ENCODE measurements at places on chromosomes 4 and X.

DNA sequence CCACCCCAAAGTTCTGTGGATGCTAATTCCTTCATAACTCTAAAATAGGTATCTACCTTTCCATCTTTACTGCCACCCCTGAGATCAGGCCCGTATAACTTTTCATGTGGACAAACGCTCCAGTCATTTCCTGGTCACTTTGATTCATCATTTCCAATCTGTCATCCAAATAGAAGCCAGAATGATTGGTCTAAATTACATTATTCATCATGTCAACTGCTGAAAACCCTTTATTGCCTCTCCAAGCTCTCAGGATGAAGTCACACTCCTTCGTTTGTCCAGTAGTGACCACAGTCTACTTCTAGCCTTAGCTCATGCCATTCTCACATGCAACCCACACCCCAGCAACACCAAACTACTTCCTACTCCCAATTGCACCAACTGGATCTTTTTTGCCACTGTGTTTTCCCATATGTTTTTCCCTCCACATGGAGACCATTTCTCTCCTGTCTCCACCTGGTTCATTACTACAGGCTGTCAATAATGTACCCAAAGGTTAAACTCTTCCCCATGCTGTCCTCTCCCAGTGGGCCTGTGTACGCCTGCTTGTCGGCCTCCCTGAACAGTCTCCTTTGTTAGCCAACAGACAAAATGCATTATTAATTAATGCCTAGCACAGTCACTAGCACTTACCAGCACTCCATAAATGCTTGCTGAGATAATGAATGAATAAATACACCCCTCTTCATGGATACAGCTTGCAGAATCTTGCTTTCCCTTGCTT is 382.6 kb upstream of the NOCT start:
- no peaks in the 10 kb centered on the region for H3K4me1 ChIP-seq
- no peak overlapping the region for H3K27ac ChIP-seq
- H3K27me3 ChIP-seq = no peaks in the 10 kb centered on the region
- H3K36me3 ChIP-seq = no peaks in the 10 kb centered on the region
- no peak for DNase-seq
- no peak overlapping the region for H3K4me3 ChIP-seq

DNA sequence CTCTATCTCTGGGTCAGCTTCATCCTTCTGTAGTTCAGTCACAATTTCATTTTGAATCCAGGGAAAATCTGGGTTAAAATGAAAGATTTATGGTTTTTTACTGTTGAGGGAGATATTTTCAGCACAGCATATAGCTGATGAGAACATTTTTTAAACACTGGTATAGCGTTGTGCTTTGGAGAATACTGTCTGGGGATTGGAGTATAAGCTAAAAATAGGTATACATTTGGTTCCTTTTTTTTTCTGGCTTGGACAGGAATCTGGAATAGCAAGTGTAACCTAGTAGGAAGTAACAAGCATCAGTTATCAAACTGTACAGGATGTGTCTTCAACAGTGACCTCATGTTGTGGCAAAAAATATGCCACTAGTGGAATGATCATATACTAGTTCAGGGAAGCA is 149.1 kb downstream of the GRXCR1 start:
- H3K4me3 ChIP-seq = no peak overlapping the region
- H3K4me1 ChIP-seq = no peaks in the 10 kb centered on the region
- H3K27ac ChIP-seq = no peak overlapping the region
- no peaks in the 10 kb centered on the region for H3K27me3 ChIP-seq
- no peaks in the 10 kb centered on the region for H3K36me3 ChIP-seq

GRCh38 chrX:135275973-135276372 is 24.1 kb downstream of the ETDA start:
- no peaks in the 10 kb centered on the region for H3K4me1 ChIP-seq
- H3K27me3 ChIP-seq = no peaks in the 10 kb centered on the region
- H3K36me3 ChIP-seq = no peaks in the 10 kb centered on the region
- no peak for DNase-seq

- H3K27ac ChIP-seq = peak overlapping the region; percentile 57
- peak; percentile 36 for DNase-seq
- H3K27me3 ChIP-seq = no peaks in the 10 kb centered on the region
Observed at GRCh38 chrX:119654112-119654531, 38.8 kb downstream of the SEPTIN6 start.

- no peak for DNase-seq
- no peak overlapping the region for H3K27ac ChIP-seq
- H3K4me1 ChIP-seq = no peaks in the 10 kb centered on the region
- H3K27me3 ChIP-seq = no peaks in the 10 kb centered on the region
- H3K4me3 ChIP-seq = no peak overlapping the region
Observed at GRCh38 chrX:111506826-111507225, 4.6 kb upstream of the SERTM2 start.

- no peaks in the 10 kb centered on the region for H3K36me3 ChIP-seq
- no peak overlapping the region for H3K27ac ChIP-seq
- no peaks in the 10 kb centered on the region for H3K27me3 ChIP-seq
- DNase-seq = no peak
- H3K4me3 ChIP-seq = no peak overlapping the region
- no peaks in the 10 kb centered on the region for H3K4me1 ChIP-seq
Observed at GRCh38 chr4:127856813-127857447, 23.8 kb upstream of the PLK4 start.

DNA sequence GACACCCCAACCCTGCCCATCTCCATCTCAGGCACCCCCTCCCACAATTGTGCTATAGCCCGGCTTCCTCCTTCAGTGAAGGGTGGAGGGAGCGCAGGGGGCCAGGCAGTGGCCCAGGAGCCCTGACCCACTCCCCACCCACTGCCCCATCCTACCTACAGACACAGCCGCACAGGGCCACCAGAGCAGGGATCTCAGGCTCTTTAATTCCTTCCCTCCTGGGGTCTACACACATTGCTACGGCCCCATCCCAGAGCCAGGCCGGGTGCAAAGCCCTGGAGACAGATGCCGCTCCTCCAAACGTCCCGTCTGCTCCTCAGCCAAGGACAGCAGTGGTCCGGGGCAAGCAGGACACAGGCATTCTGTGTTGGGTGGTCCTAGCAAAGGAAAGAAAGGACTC is 12.8 kb upstream of the DUSP9 start:
- no peaks in the 10 kb centered on the region for H3K36me3 ChIP-seq
- no peak overlapping the region for H3K27ac ChIP-seq
- no peak overlapping the region for H3K4me3 ChIP-seq
- no peaks in the 10 kb centered on the region for H3K4me1 ChIP-seq
- no peak for DNase-seq
- no peaks in the 10 kb centered on the region for H3K27me3 ChIP-seq

- no peaks in the 10 kb centered on the region for H3K4me1 ChIP-seq
- H3K27me3 ChIP-seq = no peaks in the 10 kb centered on the region
- no peak overlapping the region for H3K4me3 ChIP-seq
Observed at GRCh38 chr4:104559502-104559901, 64.8 kb upstream of the CXXC4 start.

DNA sequence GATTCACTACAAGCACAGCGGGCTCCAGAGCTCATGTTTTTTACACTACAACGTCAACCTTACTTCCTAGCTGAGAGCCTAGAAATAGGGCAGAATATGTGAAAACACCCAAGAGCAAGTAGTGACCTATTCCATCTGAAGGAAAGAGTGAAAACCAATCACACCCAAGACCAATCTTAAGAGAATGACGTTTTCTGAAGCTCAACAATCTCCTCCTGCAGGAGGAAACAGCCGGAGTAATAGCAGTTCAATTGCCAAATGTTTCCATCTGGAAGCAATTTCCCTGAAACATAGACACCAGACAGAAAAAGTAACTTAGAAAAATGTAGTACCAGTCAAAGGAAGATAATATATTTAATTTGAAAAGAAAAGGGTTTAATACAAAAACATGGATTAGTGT is 142.4 kb downstream of the ANXA5 start:
- H3K4me1 ChIP-seq = no peaks in the 10 kb centered on the region
- no peak overlapping the region for H3K4me3 ChIP-seq
- no peaks in the 10 kb centered on the region for H3K36me3 ChIP-seq
- H3K27ac ChIP-seq = no peak overlapping the region
- peaks cover 4% of the 10 kb centered on the region for H3K27me3 ChIP-seq
- DNase-seq = no peak

- H3K36me3 ChIP-seq = no peaks in the 10 kb centered on the region
- H3K27ac ChIP-seq = no peak overlapping the region
- no peaks in the 10 kb centered on the region for H3K4me1 ChIP-seq
- no peak overlapping the region for H3K4me3 ChIP-seq
- no peak for DNase-seq
Observed at GRCh38 chr4:22720091-22720490, 27.4 kb downstream of the GBA3 start.

GRCh38 chr4:107631560-107631959 is 88.5 kb downstream of the PAPSS1 start:
- H3K27me3 ChIP-seq = no peaks in the 10 kb centered on the region
- H3K4me3 ChIP-seq = no peak overlapping the region
- H3K4me1 ChIP-seq = no peaks in the 10 kb centered on the region
- H3K36me3 ChIP-seq = no peaks in the 10 kb centered on the region

DNA sequence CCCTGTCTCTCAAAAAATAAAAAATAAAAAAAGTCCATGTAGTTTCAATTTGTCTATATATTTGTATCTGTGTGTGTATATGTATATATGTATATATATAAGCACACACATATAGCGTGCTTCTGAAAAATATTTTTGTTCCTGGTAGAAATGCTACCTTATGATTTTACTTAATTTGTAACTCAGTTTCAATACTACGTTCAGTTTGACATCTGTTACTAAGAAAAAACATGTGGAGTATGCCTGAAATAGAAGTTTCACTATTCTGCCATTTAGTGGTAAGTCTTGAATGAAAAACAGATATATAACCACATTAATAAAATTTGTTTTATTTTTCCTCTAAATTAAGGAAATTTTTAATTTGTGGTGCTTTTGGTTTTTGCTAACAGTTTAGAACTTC is 14.2 kb downstream of the FSTL5 start:
- H3K4me3 ChIP-seq = no peak overlapping the region
- no peaks in the 10 kb centered on the region for H3K27me3 ChIP-seq

DNA sequence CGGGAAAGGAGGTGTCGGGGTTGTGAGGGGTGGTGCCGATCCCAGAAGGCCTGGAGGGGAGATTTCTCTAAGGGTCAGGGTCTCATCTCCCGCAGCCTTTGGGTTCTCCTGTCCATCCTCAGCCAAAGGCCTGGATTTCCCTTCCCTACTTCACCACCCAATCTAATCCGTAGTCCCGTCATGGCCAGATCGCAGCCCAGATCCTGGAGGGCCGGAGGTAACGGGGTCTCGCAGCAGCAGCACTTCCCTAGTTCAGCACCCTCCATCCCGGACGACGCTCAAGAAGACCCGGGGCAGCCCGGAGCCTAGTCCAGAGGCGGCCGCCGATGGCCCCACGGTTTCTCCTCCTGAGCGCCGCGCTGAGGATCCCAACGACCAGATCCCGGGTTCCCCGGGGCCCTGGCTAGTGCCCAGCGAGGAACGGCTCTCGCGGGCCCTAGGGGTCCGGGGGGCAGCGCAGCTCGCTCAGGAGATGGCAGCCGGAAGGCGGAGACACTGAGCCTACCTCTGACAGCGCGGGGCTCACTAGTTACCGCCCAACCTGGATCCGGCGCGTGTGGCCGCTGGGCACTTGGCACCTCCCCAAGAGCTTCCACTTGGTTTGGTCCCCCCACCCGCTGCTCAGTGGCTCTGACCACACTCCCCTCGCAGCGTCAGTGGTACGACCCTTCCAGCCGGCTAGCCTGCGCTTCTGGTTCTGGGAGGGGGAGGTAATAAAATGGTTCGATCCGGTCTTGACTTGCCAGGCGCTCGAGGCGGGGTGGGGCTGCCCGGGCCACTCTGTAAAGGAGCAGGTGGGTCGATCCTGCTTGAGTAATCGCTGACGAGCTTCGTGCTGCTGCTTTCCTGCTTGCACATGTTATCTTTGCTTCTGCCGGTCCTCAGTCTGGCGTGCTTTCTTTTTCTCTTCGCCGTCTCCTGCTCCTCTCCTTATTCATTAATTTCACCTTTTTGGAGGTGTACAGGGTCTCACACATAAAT is 3.6 kb downstream of the MAGIX start:
- DNase-seq = peak; percentile 69
- peak overlapping the region; percentile 76 for H3K27ac ChIP-seq
- H3K36me3 ChIP-seq = no peaks in the 10 kb centered on the region
- H3K27me3 ChIP-seq = no peaks in the 10 kb centered on the region

- H3K27ac ChIP-seq = no peak overlapping the region
- no peak for DNase-seq
- H3K4me1 ChIP-seq = no peaks in the 10 kb centered on the region
Observed at GRCh38 chrX:50161127-50161526, 39.7 kb downstream of the AKAP4 start.

GRCh38 chrX:138946926-138947325 is 235.4 kb upstream of the FGF13 start:
- H3K4me1 ChIP-seq = no peaks in the 10 kb centered on the region
- no peaks in the 10 kb centered on the region for H3K27me3 ChIP-seq

- no peaks in the 10 kb centered on the region for H3K4me1 ChIP-seq
- H3K36me3 ChIP-seq = no peaks in the 10 kb centered on the region
- no peak overlapping the region for H3K4me3 ChIP-seq
- H3K27ac ChIP-seq = no peak overlapping the region
- H3K27me3 ChIP-seq = no peaks in the 10 kb centered on the region
- DNase-seq = no peak
Observed at GRCh38 chr4:148211533-148211932, 230.7 kb downstream of the NR3C2 start.

GRCh38 chr4:138310498-138310897 is 68.3 kb upstream of the SLC7A11 start:
- DNase-seq = no peak
- no peaks in the 10 kb centered on the region for H3K4me1 ChIP-seq
- no peak overlapping the region for H3K27ac ChIP-seq
- no peak overlapping the region for H3K4me3 ChIP-seq
- H3K27me3 ChIP-seq = no peaks in the 10 kb centered on the region

- no peak for DNase-seq
- no peaks in the 10 kb centered on the region for H3K4me1 ChIP-seq
- no peak overlapping the region for H3K27ac ChIP-seq
- no peaks in the 10 kb centered on the region for H3K36me3 ChIP-seq
- no peak overlapping the region for H3K4me3 ChIP-seq
- H3K27me3 ChIP-seq = no peaks in the 10 kb centered on the region
Observed at GRCh38 chr4:19694812-19695211, 556.9 kb upstream of the SLIT2 start.
